Activated CD8-positive, alpha-beta memory T cell treated with anti-CD3 and anti-CD28 coated beads for 1 hour (primary cell): ENCODE measurements at places on chromosomes 16 and 17.

GRCh38 chr17:77354670-77355455 is 214.1 kb downstream of the SEC14L1 start:
- DNase-seq, result no peak

GRCh38 chr17:21351366-21352065 is 24.6 kb upstream of the KCNJ12 start:
- no peak for DNase-seq

GRCh38 chr16:69250081-69250480 is 61.1 kb upstream of the VPS4A start:
- no peak for DNase-seq

DNA sequence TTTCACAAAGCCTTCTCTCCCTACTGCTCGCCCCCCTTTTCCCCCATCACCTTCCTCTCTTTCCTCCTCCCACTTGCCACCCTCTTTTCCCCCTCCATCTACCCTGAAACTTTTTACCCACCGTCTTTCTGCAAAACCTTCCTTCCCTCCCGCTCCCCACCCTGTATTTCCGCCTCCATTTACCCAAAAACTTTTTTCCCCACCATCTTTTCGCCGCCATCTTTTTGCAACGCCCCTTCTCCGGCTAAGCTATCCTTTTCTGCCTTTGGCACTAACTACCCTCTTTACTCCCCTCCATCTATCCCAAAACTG is 205.2 kb upstream of the WSB1 start:
- no peak for DNase-seq

GRCh38 chr17:45413498-45413923 is 19.2 kb downstream of the ARHGAP27 start:
- no peak for DNase-seq

GRCh38 chr16:65284626-65285025 is 162.8 kb upstream of the CDH11 start:
- no peak for DNase-seq

DNA sequence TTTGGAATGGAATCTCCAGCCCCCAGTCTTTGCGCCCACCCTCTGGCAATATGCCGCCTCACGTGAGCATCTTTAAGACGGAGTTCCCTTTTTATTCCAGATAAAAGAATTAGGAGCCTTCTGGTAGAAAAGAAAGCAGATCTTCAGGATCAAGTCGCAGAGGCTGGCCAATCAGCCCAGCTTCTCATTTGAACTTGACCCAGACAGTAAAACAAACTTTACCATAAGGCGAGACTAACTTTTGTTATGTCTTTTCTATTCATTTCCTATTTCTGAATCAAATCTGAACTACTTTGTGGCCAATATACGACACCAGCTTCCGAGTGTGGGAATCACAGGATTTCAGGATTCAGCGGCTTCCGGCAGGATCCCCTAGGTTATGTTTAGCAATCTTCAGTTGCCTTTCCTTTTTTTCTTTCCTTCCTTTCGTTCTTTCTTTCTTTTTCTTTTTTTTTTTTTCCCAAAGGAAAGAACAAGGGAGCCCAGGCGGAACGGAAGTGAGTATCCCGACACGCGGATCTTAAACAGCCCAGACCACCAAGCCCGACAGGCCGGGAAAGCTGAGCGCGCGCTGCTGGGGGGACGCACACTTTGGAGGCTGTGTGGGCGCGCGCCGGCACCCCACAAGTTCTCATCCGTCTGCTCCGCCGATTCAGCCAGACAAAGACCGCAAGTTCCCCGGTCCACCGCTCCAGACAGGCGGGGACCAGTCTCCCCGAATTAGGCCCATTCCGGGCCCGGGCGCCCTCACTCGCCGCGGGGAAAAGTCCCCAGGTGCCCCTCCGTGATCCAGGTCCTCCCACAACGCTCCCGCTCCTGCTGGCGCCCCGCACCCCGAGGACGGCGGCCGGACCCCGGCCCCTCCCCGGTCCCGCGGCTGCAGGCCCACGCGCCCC is 633 bp downstream of the TBC1D16 start:
- DNase-seq, result peak; percentile 20

DNA sequence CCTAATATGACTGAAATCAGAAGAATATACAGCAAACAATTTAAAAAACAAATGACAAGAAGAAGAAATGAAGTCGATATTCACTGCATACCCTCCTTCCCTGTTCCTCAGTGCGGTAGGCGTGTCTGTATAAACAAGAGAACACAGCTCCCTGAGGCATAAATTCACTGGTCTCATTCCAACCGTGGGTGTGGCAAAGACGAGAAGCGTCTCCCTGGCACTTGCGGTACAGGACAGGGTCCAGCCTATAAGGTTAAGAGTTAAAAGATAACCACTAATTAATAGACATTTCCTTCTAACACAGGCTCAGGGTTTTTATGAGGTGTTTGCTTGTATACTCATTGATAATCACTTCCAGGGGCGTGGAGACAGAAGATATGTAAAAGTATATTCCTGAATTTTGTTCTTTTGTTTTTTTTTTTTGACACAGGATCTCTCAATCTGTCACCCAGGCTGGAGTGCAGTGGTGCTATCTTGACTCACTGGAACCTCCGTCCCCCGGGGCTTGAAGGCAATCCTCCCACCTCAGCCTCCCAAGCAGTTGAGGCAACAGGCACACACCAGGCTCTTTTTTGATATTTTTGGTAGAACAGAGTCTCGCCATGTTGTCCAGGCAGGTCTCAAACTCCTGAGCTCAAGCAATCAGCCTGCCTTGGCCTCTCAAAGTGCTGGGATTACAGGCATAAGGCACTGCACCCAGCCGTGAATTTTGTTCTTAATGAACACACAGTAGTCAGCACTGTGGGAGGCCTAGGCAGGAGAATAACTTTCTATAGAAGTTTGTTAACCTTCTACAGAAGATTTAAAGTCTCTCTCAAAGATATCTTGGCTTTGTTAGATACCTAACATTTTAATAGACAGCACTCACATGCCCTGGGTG is 59.1 kb upstream of the CLEC18B start:
- DNase-seq, result no peak

- DNase-seq, result no peak
Measured at GRCh38 chr17:28443901-28444638, 29.4 kb upstream of the SLC13A2 start.

GRCh38 chr16:424033-424622 is 1.3 kb upstream of the RAB11FIP3 start:
- no peak for DNase-seq

DNA sequence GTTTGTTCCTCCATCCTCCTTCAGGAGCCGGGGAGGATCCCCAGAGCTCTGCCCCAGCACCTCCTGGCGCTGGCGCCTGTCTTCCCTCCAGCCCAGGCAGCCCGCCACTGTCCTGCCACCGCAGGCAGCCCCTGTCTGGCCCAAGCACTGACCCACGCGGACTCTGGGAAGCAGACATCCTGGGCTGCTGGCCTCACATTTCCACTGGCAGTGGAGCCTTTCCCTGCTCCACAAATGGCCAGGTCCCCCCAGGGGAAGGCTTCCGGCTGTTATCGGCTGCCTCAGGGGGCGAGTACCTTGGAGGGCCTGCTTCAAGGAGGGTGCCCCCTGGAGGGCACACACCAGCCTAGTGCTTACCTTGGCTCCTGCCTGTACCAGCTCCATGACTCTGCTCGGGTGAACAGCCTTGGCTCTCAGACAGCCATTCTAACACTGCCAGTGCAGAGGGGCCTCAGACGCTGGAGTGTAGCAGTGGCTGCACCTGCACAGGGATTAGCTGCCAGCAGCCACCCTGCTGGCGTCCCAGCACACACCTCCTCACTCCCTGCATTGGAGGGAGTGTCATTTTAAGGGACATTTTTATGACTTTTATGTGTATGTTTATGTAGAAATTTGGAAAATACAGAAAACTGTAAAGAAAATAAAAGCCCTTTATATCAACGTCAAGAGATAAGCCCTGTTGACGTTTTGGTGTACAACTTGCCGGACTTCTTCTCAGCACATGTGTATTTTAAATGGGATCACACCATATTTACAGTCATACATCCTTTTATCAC is 21.0 kb downstream of the ACE start:
- no peak for DNase-seq

- no peak for DNase-seq
Measured at GRCh38 chr17:81641825-81642489, 5.0 kb downstream of the TSPAN10 start.

- DNase-seq, result no peak
Measured at GRCh38 chr16:87765473-87765775, 362 bp downstream of the KLHDC4 start.

- DNase-seq, result no peak
Measured at GRCh38 chr16:71526111-71526631, at the start of gene CHST4. Gene CHST4, plus strand, starts transcription at chr16:71526426. Its CDS starts 10,252 bp downstream, at chr16:71536678.

GRCh38 chr17:15977894-15978293 is 21.6 kb downstream of the ZSWIM7 start:
- no peak for DNase-seq

DNA sequence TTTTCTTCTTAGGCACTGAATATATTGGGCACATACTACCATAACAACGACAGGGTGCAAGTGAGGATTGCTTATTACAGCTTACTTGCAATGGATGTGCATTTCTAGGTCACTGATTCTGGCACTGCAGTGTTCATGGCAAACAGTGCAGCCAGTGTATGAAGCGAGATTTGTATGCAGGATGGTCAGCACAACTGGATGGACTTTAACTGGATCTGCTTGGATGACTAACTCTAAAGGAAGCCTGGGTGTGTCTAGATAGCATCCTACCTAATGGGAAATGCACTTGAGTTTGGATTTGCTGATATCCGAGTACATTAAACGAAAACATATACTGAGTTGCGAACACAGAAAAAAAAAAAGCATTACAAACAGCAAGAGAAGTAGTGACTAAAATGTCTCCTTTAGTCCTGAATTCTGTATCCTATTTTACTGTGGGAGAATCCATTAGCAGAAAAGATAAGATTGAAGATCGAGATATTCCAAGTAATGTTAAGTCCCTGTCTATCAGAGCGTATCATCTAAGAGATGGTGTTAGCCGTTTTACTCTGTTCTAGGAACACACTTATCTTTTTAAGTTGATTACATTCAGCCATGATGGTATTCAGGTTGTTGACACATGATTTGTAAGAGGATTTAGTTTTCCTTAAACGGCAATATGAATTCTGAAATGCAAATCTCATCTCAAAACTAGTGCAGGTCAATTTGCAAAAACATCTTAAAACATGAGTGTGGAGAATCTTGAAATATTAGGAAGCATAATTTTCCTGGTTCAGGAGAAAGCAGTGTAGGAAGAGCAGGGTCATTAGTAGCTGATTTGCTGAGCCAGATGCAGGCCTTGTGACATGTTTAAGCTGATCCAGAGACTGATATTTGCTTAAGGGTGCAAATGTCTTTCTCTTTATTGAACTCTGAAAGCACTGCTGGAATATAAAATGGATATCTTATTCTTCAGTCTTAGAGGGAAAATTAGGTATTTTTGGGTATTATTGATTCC is 142.6 kb upstream of the CPHXL start:
- DNase-seq, result no peak

GRCh38 chr17:74815550-74816370 is 39.6 kb upstream of the NAT9 start:
- no peak for DNase-seq

DNA sequence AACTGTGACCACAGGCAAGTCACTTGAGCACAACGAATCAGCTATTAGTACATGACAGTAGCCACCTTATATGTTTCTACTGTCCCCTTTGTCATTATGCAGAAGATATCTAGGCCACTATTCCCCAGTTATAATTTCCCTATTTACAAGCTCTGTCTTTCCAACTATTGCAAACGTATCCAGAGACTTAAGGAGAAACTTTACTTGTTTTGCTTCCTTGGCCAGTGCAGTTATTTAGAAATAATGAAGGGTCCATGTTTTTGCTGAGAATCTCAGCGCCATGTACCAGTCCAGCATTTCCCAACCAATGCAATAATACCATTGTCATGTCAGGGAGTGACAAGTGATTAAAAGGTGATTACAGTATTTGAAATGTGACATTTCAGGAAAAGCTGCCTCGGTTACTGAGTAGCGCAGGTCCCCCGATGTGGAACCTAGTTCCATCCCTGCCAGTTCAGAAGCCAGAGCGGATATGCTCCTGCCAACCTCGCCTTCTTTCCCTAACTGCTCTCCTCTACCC is 743 bp downstream of the ZNF624 start:
- DNase-seq, result no peak

- DNase-seq, result no peak
Measured at GRCh38 chr17:73393962-73394361, 82.2 kb upstream of the CDC42EP4 start.

- no peak for DNase-seq
Measured at GRCh38 chr17:49151996-49152395, 19.4 kb downstream of the B4GALNT2 start.

DNA sequence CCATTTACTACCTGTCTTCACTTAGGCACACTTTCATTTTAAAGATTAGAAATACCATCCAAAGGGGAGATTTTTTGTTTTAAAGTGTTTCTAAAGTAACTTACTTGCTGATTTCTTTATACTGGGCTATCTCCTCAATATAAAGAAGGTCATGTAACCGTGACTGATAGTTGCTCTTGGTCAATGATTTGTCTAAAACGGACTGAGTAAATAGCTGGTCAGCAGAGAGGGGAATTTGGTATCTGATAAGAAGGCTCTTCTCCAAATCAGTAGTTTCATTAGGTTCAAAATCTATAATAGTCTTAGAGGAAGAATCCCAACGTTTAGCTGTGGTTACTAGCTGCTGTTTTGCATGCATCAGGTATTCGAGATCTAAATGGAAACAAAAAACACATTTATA is 66.4 kb downstream of the HELZ start:
- no peak for DNase-seq

- DNase-seq, result no peak
Measured at GRCh38 chr16:24748242-24748641, 18.8 kb downstream of the TNRC6A start.
